Thoracic aorta (tissue), 2 donors: ENCODE measurements at places on chromosomes 6 and 20.

GRCh38 chr6:54595844-54596243 lies 250.7 kb upstream of the FAM83B start:
- no peaks in the 10 kb centered on the region for H3K4me1 ChIP-seq
- H3K36me3 ChIP-seq: no peaks in the 10 kb centered on the region
- no peak overlapping the region for H3K27ac ChIP-seq
- no peak overlapping the region for H3K4me3 ChIP-seq

GRCh38 chr20:62475027-62475771 lies 596 bp downstream of the GATA5 start:
- no peak for DNase-seq
- no peaks in the 10 kb centered on the region for H3K36me3 ChIP-seq
- peaks cover 8% of the 10 kb centered on the region for H3K27me3 ChIP-seq
- peaks cover 16% of the 10 kb centered on the region for H3K4me1 ChIP-seq

- H3K36me3 ChIP-seq: no peaks in the 10 kb centered on the region
- no peak overlapping the region for H3K4me3 ChIP-seq
- DNase-seq: no peak
- H3K27me3 ChIP-seq: no peaks in the 10 kb centered on the region
Measured at GRCh38 chr6:24919056-24919892, 16.5 kb downstream of the RIPOR2 start.

DNA sequence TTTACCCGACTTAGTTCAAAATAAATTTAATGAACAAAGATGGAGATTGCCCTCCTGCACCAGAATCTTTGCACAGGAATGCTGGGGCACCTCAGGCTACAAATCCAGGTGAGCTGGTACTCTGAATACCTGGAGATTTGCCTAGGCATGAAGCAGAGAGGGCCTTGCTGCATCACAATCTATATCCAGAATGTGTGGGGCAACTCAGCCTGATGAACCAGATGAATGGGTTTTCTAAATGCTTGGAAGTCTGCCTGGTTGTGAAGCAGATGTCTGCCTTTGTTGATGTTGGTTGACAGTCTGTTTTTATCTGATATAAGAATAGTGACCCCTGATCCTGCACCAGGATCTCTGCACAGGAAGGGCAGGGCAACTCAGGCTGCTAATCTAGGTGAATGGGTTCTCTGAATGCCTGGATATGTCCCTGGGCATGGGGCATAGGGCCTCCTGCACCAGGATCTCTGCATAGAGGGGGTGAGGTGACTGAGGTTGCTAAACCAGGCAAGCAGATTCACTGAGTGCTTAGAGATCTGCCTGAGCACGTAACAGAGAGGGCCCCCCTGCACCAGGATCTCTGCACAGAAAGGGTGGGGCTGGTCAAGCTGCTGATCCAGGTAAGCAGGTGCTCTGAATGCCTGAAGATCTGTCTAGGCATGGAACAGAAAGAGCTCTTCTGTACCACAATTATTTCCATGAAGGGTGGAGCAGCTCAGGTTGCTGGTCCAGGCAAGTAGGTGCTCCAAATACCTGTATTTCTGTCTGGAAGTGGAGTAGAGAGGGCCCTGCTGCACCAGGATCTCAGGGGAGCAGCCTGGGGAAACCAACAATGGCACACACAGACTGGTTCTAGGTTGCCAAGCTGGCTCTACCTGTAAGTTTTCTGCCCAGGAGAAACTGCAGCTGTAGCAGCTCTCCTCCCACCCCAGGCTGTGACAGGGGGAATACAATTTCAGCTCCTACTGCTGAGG lies 437.5 kb downstream of the MMUT start:
- H3K36me3 ChIP-seq: no peaks in the 10 kb centered on the region
- H3K4me1 ChIP-seq: no peaks in the 10 kb centered on the region
- no peak for DNase-seq
- H3K27ac ChIP-seq: no peak overlapping the region
- H3K27me3 ChIP-seq: no peaks in the 10 kb centered on the region
- H3K4me3 ChIP-seq: no peak overlapping the region

- H3K4me3 ChIP-seq: no peak overlapping the region
- H3K36me3 ChIP-seq: peaks cover 36% of the 10 kb centered on the region
- DNase-seq: no peak
- no peaks in the 10 kb centered on the region for H3K4me1 ChIP-seq
- H3K27ac ChIP-seq: no peak overlapping the region
Measured at GRCh38 chr20:49646126-49646525, 67.6 kb downstream of the B4GALT5 start.

GRCh38 chr6:45832063-45832462 lies 183.6 kb downstream of the CLIC5 start:
- no peaks in the 10 kb centered on the region for H3K4me1 ChIP-seq
- DNase-seq: no peak
- no peaks in the 10 kb centered on the region for H3K36me3 ChIP-seq
- no peak overlapping the region for H3K4me3 ChIP-seq

GRCh38 chr6:110471726-110472365 lies 4.6 kb downstream of the SLC22A16 start:
- H3K27ac ChIP-seq: no peak overlapping the region
- H3K4me3 ChIP-seq: no peak overlapping the region
- no peaks in the 10 kb centered on the region for H3K27me3 ChIP-seq
- H3K36me3 ChIP-seq: no peaks in the 10 kb centered on the region

DNA sequence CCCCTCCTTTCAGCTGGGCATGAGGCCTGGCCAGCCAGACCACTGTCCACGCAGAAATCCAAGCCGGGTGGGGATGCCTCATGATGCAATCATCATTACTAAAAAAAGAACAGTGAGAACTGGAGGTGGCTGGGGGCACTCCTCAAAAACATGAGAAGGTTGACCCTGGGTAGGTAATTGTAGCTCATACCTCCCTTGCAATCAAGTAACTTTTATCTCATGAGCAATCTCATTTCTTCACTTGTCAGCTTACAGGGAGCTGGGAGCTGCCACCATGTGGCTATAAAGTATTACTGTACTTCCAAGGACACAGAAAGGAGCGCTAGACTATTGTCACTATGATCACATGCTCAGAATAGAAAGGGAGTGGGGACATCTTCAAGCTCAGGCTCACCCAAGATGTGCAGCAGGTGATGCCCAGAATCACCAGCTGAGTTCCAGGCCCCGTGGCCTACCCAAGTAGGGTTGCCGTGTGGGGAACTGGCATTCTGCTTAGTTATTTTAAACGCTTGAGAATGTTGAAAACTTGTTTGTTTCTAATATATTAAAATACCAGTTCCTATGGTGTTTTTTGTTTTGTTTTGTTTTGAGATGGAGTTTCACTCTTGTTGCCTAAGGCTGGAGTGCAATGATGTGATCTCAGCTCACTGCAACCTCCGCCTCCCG lies 3.0 kb upstream of the CDH26 start:
- H3K36me3 ChIP-seq: no peaks in the 10 kb centered on the region
- no peak overlapping the region for H3K27ac ChIP-seq
- H3K27me3 ChIP-seq: no peaks in the 10 kb centered on the region
- DNase-seq: no peak

- H3K27ac ChIP-seq: no peak overlapping the region
- no peaks in the 10 kb centered on the region for H3K4me1 ChIP-seq
- H3K27me3 ChIP-seq: no peaks in the 10 kb centered on the region
- no peak for DNase-seq
- no peak overlapping the region for H3K4me3 ChIP-seq
- H3K36me3 ChIP-seq: no peaks in the 10 kb centered on the region
Measured at GRCh38 chr20:39290575-39290974, 328.4 kb downstream of the DHX35 start.

- no peak for DNase-seq
- no peak overlapping the region for H3K27ac ChIP-seq
- no peaks in the 10 kb centered on the region for H3K4me1 ChIP-seq
- no peak overlapping the region for H3K4me3 ChIP-seq
Measured at GRCh38 chr6:164751395-164751794, 558.0 kb downstream of the C6orf118 start.

DNA sequence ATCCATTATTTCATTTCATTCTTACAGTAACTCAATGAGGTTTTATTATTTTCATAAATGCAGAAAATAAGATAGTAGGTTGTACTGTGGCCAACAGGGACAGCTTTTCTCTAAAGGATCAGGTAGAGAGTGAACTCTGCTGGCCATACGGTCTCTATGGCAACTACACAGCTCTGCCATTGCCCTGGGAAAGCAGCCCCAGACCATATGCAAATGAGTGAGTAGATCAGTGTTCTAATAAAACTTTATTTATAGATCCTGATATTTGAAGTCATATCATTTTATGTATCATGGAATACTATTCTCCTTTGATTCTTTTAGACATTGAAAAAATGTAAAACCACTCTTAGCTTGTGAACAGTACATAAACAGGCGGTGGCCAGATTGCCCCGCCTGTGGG lies 192.5 kb upstream of the RREB1 start:
- H3K4me3 ChIP-seq: peak overlapping the region; percentile 51
- DNase-seq: no peak
- no peaks in the 10 kb centered on the region for H3K36me3 ChIP-seq
- peaks cover 3% of the 10 kb centered on the region for H3K4me1 ChIP-seq

- H3K36me3 ChIP-seq: no peaks in the 10 kb centered on the region
- H3K4me3 ChIP-seq: no peak overlapping the region
- no peaks in the 10 kb centered on the region for H3K27me3 ChIP-seq
- H3K27ac ChIP-seq: no peak overlapping the region
- H3K4me1 ChIP-seq: peaks cover 13% of the 10 kb centered on the region
Measured at GRCh38 chr20:10277616-10278015, 59.0 kb downstream of the SNAP25 start.
